ENCODE measurements at places on chromosomes 2 and 18.

DNA sequence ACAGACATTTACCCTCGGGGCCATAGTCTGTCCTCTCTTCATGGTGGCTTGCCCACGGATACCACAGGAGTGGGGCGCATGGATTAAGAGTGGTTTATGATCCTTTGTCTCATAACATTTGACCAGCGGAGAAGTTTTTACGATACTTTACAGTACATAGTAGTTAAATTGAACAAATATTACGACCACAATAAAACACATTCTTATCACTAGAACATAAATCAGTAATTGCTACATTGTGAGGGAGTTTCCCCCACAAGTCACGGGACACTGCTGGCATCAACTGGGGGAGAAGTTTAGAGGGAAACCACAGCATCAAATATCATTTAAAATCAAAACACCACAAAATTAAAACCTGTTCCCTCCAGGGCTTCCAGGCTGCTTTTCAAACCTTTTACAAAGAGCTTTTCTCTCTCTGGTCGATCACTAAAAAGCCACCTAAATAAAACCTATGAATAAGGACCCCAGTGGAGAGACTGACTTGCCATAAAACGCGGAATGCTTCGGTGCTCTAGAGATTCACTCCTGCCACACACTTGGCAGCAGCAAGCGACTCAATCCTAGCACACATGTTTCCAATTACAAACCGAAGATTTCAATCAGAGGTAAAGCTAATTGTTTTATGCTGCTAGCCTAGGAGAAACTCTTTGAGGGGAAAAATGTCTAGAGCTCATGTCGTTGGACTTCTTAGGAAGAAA lies 173.7 kb upstream of the HNRNPA3 start:
- DNase-seq, result no peak

DNA sequence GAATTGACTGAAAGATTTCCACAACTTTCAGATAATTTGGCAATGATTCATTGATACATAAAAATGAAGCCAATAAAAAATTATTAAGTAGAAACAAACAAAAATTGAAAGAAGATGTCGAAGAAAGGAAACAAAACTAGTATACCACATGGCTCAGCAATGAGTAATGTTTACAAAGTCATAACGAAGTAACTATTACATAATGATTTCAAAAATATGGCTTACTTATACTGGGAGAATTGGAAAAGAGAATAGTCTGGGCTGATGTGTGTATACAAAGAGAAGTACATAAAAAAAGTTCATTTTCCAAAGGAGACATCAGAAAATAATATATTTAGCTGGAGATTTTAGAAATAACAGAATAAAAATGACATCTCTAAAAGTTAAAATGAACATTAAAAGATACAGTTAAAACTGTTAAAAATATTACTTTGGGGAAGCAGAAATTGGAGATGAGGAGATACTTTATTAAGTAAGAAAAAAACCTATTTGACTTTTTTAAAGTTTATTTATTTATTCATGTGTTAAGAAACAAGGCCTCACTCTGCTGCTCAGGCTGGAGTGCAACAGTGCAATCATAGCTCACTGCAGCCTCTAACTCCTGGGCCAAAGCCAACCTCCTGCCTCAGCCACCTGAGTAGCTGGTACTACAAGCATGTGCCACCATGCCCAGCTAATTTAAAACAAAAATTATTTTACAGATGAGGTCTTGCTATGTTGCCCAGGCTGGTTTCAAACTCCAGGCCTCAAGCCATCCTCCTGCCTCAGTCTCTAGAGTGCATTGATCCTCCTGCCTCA lies 409.7 kb upstream of the PIK3C3 start:
- no peak for DNase-seq

DNA sequence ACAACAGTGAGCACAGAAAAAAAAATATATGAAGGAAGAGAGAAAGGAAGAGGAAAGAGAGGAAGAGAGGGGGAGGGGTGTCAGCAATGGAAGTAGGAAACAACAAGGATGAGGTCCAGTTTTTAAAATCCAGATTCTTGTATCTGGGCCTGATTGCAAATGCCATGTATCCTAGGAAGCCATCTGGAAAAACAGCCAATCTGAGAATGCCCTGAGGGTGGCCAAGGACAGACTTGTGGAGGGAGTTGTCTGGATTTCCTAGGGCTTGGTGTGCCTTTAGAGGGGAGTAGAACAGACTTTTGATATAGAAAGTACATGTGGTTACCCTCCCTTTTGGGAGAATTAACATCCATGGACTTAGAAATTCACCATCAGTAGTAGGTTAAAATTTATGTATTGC lies 47.1 kb downstream of the PRKCE start:
- no peak for DNase-seq

DNA sequence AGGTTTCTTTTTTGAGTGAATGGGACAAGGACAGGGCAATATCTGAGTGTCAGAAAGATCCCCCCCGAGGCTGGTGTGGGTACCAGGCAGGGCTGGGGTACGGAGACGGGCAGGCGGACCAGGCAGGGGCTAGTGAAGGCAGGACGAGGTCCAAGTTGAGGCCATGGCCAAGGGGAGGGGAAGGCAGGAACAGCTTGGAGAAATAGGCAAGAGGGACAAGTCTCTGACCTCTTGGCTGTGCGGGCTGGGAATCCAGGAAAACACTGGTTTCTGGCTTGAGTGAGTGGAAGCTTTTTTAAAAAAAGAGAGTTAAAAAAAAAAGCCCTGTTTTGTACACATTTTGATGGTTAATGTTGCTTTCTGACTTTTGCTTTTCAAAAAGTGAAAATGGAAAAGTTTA lies 30.3 kb downstream of the ASAP2 start:
- DNase-seq, result no peak

- DNase-seq, result no peak
These were observed 1.0 kb downstream of the IRS1 start for GRCh38 chr2:226798422-226799210.

Measured in NCI-H1694 (cell line).